ENCODE measurements at places on chromosomes 3 and 15.

DNA sequence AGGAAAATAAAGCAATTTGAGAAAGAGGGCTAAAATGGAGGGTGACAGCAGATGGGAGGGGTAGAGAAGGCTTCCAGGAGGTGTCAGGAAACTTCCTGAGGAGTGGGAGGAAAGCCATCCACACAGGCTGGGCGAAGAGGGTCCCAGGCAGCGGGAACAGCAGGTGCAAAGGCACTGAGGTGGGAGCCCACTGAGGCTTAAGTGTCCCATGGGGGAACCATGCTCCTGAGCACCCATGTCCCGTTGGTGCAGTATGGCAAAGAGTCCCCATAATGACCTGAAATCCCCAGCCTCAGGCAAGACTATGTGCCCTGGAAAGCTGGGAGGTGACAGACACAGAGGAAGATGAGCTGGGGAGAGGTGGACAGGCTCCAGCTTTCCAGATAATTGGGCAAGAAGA lies 30.0 kb downstream of the CFAP100 start:
- DNase-seq: no peak

DNA sequence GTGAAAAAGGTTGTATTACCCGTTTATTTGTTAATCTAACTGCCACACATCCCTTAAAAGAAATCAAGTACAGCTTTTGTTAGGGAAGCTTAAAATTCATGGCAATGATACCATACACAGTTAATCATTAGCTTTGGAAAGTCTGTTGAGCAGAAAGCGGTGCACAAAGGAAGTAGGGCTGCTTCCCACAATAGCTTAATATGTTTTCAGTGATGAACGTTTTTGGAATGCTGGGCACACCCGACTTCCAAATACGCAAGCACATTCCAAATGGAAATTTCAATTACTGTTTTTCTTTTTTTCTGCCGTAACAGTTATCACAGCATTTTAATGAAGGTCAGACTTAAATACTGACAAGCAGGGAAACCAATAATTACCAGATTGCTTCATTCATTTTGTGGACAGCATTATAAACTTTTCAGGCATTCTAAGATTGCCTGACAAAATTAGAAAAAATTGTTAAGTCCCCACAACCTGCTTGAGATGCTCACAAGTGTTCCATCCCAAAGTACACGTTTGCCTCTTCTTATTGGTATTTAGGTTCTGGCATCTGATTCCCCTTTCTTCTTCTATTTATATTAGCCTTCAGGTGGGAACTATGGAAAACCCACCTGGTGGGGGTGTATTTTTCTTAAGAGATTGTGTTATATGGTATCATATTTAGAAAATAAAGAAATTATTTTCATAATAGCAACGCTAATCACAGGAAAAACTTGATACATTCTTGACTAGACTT lies 1.1 kb upstream of the ECT2 start:
- DNase-seq: peak; percentile 36

GRCh38 chr3:159989973-159990846 lies 1.6 kb downstream of the IL12A start:
- DNase-seq: no peak

DNA sequence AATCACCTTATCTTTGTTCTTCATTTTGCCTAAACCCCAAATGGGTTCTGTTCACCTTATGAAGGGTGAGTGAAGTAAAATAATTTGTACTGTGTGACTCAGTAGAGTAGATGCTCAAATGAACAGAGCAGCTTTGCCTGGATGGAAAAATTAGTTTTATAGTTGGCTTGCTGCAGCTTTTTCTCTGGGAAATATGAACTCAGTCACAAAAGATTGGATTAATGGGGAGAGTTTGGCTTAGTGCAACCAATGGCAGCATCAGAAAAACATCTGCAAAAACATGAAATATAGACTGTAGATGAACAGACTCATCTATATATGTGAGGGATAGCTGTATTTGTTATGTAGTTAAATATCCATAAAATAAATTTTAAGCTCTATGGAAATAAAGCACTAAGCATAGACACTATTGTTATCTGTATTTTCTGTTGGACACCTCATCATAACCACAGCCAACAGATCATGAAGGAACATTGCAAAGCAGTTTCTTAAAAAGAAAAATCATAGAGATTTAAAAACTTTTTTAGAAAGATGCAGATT lies 181.3 kb downstream of the ECT2 start:
- DNase-seq: no peak

DNA sequence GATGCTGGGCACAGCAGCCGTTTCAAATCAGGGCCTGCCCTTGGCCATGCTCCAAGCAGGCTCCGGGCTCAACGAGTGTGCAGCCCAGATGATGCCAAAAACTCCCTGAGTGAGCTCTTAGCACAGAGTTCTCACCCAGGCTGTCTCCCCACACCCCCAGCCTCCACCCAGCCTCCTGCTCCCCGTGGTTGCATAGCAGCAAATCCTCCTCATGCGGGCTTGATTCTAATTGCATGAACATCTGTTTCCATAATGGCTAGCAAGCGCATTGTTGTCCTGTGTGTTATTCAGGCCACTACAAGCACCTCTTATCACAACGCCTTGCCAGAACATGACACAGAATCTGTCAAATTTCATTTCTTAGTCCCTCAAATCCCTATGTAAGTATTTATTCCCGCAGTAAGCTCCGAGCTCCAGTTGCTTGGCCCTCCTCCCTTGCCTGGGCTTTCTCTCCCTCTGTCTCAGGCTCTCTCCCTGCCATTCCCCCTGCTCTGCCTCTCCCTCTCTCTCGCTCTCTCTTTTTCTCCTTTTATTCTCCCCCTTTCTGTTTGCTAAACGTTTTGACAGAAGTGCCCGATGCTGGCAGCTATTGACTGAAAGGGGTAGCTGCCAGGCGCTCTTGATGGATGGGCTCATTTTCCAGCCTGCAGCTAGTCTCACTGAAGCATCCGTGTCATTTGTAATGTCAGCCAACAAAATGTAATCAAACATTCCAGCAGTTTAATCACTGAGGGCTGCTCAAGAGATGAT lies 306.5 kb downstream of the IL20RB start:
- no peak for DNase-seq

DNA sequence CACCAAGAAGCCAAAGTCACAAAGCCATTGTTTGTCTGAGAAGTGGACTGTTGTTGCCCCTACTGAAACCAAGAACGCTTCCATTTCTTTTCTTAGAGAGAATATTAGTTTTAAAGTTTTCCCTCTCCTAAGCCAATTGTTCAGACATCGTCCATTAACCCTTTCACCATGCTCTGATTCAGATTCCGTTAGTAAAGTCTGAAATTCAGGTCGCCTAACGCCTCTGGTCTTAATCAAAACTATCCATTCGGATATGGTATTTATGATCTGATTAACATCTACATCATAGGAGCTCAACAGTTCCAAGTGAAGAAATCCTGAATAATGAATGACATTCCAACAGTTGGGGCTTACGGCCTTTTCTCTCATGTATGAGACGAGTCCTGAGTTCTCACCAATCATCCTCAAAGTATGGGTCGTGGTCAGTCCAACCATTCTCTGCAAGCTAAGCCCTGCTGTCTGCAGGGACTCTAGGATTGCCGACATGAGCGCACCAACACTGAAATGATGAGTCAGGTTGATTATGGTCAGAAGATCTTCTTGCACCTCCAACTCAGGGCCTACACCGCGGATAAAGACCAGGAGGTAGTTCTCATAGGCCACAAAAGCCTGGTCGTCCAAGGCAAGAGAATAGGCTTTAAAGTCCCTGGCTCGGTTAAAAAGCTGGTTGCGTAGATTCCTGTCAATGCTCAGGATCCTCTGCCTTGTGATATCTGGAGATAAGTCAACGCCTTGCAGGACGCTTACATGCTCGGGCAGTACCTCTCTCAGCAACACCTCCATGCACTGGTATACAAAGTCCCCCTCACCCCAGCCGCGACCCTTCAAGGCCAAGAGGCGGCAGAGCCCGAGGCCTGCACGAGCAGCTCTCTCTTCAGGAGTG lies 767 bp downstream of the EPM2AIP1 start:
- DNase-seq: peak; percentile 12

GRCh38 chr15:77553257-77553656 lies 79.5 kb downstream of the LINGO1 start:
- no peak for DNase-seq

DNA sequence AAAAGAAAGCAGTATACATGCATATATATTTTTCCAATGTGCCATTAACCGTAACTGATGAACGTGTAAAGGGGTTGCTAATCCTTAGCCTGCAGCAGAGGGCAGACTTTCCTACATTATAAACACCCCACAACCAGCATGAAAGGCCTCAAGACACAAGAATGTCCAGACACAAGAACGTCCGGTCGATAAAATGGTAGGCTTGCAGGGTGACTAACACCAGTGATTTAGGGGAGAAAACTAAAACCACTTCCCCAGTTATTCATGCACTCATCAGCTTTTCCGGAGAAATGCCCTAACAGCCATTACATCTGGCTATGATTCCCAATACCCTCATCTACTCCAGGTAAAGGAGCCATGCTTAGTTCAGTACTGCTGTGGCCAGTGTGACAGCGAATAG lies 57.4 kb downstream of the LRTM1 start:
- DNase-seq: peak; percentile 73

- no peak for DNase-seq
Observed at GRCh38 chr3:192372616-192373015, 354.7 kb downstream of the FGF12 start.

DNA sequence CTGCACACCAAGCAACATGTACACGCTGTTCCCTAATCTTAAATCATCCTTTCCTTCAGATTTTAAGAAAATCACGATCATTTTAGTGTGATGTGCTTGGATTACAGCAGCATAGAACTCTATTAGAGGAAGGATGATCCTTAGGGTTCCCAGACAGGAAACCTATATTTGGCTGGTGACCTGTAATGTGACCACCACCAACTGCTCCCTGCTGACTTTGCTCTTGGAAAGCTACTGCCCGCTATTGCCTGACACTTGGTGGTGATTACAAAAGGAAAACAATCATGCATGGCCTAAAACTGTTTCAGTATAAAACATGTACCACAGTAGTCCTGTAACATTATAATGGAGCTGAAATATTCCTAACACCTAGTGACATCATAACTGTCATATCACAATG lies 27.2 kb upstream of the LMOD3 start:
- DNase-seq: no peak

DNA sequence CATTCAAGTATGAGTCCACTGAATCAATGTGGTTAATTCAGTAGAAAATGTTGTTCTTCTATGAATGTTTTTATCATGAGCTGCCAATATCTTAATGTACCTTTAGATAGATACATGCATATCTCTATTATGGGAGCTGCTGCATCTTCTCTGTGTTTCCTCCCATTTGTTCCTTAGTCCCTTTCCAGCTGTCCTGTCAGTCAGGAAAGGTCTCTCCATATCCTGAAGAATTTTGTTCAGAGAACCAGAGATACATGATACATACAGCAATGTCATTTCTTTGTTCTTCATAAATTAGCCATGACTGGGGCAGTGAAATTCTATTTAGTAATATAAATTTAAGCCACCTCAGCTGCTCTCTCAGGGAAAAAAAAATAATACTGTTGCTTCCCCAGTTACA lies 103.7 kb downstream of the P3H2 start:
- no peak for DNase-seq

Data from urothelium cell line (cell line).